CD14-positive monocyte (primary cell): ENCODE measurements at places on chromosomes 1 and 21. TPM values are rescaled to one million over a fixed set of nuclear protein-coding genes. Genes with fewer than 3 reads are reported as not detected.

CLDN8 gene
- not detected in 2 replicates for polyA plus RNA-seq

BATF3 gene
- polyA plus RNA-seq, result 9.3 and 12.6 TPM in 2 replicates

ACTL8 gene
- polyA plus RNA-seq, result not detected in 2 replicates

SPRR2G gene
- not detected for polyA plus RNA-seq

LINGO4 gene
- polyA plus RNA-seq, result not detected

AMY1A gene
- polyA plus RNA-seq, result not detected

HSD3B2 gene
- not detected in 2 replicates for polyA plus RNA-seq

SYTL1 gene
- polyA plus RNA-seq, result 26.9 TPM

HPDL gene
- 0.09 and 0.17 TPM in 2 replicates for polyA plus RNA-seq

FAM151A gene
- not detected for polyA plus RNA-seq

SLC19A2 gene
- polyA plus RNA-seq, result 0.52 TPM

LRRN2 gene
- polyA plus RNA-seq, result not detected

EFNA3 gene
- polyA plus RNA-seq, result 0.45 TPM

ACKR1 gene
- polyA plus RNA-seq, result 0.14 TPM

DSTYK gene
- 3.8 TPM for polyA plus RNA-seq

NTNG1 gene
- not detected for polyA plus RNA-seq

MYBPH gene
- 0.52 TPM for polyA plus RNA-seq

BNIPL gene
- 0.38 and 0.77 TPM in 2 replicates for polyA plus RNA-seq

TMEM200B gene
- not detected for polyA plus RNA-seq

CLEC20A gene
- polyA plus RNA-seq, result not detected

DIRAS3 gene
- polyA plus RNA-seq, result not detected

AGL gene
- 0.50 and 1.3 TPM in 2 replicates for polyA plus RNA-seq

CYP4Z1 gene
- polyA plus RNA-seq, result not detected in 2 replicates

SLC26A9 gene
- not detected for polyA plus RNA-seq

RABGGTB gene
- 23.7 and 84.2 TPM in 2 replicates for polyA plus RNA-seq

LRRC3 gene
- polyA plus RNA-seq, result 0.30 TPM

SYT11 gene
- polyA plus RNA-seq, result 3.2 and 5.1 TPM in 2 replicates

WNT2B gene
- 0.07 TPM for polyA plus RNA-seq

LMOD1 gene
- polyA plus RNA-seq, result not detected

OR2T33 gene
- not detected for polyA plus RNA-seq

DNAJC6 gene
- polyA plus RNA-seq, result not detected

DDR2 gene
- not detected for polyA plus RNA-seq
